ENCODE measurements at places on chromosomes 7 and 10. TPM values are rescaled to one million over a fixed set of nuclear protein-coding genes. Genes with fewer than 3 reads are reported as not detected.

DNA sequence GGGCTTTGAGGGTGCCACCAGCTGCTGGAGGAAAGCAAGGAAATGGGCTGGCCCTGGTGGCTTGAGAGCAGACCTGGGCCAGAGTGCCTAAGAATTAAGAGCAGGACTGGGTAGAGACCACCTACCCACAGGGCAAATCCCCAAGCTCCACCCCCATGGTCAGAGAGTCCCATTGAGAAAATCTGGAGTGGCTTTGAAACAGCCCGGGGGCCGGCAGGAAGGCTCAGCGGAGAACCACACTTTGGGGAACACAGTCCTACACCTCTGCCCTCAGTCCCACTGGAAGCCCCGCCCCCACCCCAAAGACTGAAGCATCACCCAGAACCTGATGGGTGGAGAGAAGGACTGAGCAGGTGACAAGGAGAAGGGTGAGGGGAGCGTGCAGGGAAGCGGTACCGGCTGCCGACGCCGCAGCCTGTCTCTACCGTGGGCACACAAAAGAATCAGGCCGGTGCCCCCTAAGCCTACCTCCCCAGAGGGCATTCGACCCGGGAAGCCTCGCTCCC lies 3.6 kb downstream of the SMARCD3 start:
- no peak for DNase-seq

DNA sequence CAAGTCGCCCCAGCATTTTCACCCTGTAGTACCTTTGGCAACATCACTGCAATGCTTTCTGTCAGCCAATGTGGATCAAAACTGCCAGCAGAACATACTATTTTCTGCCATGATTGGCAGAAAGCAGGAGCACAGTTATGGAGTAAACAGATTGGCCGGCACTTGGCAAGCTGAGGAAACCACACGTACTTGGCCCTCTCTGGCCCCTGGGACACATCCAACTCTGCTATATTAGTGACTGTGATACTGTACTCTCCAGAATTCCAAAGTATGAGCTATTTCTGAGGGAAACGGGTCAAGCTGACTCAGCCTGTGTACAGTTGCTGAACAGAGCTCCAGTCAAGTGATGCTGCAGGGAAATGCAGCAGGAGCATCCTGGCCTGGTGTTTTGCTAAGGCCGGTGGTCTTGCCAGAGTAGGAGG lies 39.8 kb upstream of the LANCL2 start:
- DNase-seq, result peak; percentile 96

GRCh38 chr10:120184547-120185337 lies 272.3 kb upstream of the PLPP4 start:
- DNase-seq, result no peak

Gene GIGYF1
- 19.5 TPM for total RNA-seq

GRCh38 chr10:7159928-7160327 lies 250.9 kb downstream of the SFMBT2 start:
- no peak for DNase-seq

GRCh38 chr7:80414331-80414730 lies 97.5 kb downstream of the GNAT3 start:
- DNase-seq, result no peak

GRCh38 chr10:35927341-35927740 lies 285.2 kb upstream of the FZD8 start:
- DNase-seq, result no peak

Gene HMX2
- total RNA-seq, result not detected

Gene KIN
- 7.8 TPM for total RNA-seq

DNA sequence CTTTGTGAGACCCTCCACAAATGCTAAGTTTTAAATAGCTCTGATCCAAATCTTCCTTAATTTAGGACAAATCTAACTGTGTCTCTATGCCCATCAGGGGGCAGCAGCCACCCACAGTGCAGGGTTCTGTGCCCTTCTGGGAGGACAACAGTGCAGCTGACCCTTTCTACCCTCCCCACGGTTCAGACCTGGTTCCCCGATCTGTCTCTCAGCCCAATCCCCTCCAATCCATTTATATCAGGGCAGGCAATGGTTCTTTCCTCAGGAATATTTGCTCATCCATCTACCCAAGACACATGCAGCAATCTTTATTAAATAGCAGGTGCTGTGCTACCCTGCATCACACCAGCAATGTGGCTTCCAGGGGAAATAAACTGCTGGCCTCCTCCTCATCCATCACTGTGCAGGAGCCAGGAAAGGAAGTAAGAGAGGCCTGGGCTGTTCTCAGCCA lies 4.0 kb upstream of the RBM28 start:
- peak; percentile 68 for DNase-seq

DNA sequence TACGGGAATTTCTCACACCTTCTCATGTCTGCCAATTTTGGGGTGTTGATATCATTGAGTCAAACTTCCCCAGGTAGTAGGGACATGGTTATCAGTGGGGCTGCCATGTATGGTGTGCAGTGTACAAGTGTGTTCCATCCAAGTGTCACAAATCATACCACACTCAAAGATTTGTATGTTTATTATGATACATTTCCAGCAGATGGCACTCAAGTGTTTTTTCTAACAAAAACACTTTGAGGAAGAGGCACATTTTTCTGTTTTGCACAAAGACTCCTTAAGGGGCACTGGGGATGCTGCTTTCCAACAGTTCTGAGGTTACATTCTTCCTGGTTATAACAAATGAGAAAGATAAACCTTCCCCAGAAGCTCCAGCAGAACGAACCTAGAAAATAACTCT lies 414.5 kb downstream of the REEP3 start:
- DNase-seq, result no peak

Gene GSDME
- 63.6 TPM for total RNA-seq

DNA sequence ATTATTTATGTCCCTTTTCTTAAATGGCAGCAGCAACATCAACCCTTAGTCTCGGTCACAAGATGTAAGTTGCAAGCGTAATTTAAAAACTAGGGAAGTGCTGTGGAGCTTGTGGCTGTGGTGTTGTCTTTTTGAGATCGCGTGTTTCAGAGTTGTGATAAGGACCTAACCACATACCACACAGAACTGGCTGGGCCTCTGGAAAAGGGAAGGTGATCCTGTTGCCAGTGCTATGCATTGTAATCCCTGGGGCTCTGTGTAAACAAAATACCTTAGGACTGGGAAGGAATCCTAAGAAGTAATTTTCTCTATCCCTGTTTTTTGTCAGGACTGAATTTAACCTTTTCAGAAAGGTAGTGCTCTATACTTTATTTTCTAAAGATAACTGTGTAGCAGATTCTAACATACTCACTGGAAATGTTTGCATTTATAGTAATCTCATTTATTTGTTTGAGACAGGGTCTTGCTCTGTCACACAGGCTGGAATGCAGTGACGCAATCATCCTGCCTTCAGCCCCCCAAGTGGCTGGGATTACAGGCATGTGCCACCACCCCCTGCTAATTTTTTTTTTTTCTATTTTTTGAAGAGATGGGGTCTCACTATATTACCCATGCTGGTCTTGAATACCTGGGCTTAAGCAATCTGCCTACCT lies 60.4 kb downstream of the INPP5F start:
- DNase-seq, result no peak

- DNase-seq, result no peak
These were observed 150.8 kb upstream of the FAM3C start for GRCh38 chr7:121546632-121547543.
